RPMI8226 (cell line): ENCODE measurements at places on chromosomes 16 and 17.

DNA sequence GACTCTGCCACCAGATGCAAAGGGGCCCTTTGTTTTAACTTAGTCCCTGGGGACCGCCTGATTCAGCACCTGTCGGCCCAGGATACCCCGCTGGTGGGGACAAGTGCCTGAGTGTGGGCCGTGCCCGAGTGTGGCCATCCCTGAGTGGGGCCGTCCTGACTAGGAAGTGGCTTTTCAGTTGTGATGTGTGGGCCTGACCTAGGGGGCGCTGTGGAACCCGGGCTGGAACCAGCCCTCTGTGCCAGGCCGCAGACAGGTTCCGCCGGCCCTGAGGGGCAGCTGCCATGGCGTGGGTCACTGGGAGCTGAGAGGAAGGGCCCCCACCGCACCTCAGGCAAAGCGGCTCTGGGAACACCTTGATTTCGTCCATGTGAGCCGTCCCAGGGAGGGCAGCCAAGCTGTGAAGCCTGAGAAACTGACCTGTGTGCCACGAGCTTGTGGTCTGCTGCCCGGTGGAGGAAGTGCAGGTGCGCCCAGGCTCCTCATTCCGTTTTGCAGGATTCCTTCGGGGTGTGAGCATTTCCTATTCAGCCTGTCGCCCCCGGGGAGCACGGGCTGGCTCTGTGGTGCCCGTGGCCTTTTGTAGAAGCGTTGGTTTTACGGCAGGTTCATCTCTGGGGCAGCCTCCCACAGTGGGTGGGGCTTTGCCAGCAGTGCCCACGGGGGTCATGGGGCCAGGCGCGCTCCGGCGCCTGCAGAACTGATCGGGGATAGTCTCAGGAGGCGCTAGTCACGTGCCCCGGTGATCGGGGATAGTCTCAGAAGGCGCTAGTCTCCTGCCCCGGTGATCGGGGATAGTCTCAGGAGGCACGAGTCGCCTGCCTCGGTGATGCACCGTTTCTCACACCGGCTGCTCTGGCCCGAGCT, 5.3 kb downstream of the RPL13 start:
- DNase-seq, result peak; percentile 66

DNA sequence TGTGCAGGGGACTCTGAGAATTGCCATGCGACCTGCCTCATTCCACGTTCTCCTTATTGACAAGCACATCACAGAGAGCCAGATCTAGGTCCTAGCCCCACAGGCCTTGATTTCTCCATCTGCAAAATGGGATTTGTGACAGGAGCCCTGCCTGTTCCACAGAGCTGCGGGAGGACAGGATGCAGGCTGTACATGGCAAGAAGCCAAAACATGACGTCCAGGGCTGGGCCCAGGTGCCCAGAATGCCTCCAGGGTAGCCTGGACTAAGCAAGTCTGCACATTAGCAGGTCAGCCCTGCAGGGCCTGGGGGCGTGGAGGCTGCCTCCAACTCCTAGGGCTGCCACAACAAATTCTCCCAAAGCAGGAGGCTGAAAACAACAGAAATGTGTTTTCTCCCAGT, 235.7 kb upstream of the SDK2 start:
- no peak for DNase-seq

- DNase-seq, result no peak
Observed at GRCh38 chr16:56967733-56968132, 6.0 kb downstream of the CETP start.

DNA sequence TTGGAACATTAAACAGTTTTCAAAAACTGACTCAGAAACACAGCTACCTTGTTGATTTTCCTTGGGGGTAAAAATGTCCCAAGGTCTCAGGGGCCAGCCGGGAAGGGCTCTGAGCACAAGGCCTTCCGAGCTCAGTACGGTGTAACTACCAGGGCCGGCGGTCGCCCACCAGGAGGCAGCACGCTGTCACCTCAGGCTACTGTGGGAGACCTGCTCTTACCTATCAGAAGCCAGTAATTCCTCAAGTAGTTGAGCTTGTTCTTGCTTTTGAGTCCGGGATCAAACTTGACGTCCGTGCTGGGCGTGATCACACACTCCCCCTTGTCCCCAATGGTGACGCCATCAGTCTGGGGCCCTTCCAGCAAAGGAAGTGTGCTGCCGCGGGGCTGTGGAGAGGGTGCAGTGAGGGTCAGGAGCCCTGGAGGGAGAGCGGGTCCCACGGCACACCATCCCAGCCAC, 43.4 kb upstream of the ICAM2 start:
- DNase-seq, result no peak

GRCh38 chr16:68936736-68937631, 93.7 kb downstream of the TANGO6 start:
- peak; percentile 26 for DNase-seq

DNA sequence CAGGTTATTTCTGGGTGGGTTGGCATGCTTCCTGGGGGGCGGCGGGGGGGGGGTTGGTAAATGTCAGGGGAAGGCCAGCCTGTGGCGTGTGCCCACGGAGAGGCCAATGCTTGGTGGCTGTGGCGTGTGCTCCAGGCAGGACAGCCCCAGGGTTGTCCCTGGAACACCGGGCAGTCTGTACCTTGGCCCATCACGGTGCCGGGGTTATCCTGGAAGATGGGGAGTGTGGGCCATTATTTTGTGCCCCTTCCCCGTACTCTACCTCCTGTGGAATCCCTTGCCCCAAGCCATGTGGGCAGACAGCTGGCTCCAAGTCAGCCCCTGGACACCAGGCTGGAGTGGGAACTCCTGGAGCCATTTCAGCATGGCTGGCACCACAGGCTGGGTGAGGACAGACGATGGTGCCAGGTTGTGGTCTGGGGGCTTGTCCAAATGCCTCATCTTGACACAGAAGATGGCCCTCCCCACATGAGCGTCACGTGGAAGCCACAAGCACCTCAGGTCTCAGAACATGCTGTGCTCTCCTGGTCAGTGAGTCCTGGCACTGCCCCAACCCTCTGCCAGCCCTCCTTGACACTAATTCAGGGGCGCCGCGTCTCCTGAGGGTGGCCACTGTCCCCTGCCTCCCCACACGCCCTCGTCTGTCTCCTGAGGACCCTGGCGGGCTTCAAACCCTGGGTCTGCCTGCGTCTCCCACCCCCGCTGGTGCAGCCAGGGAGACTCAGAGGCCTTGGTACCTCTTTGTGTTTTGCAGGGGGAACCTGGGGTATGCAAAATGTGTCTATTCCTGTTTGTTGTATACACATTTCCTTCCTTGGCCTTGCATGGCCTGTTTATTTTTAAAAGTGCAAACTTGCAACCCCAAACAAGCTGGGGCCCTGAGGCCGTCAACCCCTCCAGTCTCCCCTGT, 4.3 kb downstream of the SLC16A3 start:
- no peak for DNase-seq

DNA sequence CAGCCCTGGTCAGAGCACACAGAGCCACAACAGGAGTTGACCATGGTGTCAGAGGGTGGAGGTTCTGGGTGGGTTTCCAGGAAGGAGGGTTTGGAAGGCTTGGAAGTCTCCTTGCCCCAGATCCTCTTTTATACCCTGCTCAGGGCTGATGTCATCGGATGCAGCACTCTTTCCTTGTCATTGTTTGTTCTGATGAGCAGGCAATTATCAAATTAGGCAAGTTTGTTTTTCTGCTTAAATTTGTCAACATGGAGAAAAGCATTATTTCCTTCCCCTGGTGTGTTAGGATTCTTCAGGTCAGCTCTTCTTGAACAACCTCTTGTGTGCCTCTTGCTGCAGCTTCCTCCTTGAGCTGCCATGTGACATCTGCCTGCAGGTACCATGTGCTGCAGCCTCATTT, at the start of gene KRTAP4-4:
Gene KRTAP4-4, minus strand, starts transcription at position 101 of the 400 bp plus-strand sequence. Its CDS starts 57 bp downstream, at position 44.
- DNase-seq, result peak; percentile 14

DNA sequence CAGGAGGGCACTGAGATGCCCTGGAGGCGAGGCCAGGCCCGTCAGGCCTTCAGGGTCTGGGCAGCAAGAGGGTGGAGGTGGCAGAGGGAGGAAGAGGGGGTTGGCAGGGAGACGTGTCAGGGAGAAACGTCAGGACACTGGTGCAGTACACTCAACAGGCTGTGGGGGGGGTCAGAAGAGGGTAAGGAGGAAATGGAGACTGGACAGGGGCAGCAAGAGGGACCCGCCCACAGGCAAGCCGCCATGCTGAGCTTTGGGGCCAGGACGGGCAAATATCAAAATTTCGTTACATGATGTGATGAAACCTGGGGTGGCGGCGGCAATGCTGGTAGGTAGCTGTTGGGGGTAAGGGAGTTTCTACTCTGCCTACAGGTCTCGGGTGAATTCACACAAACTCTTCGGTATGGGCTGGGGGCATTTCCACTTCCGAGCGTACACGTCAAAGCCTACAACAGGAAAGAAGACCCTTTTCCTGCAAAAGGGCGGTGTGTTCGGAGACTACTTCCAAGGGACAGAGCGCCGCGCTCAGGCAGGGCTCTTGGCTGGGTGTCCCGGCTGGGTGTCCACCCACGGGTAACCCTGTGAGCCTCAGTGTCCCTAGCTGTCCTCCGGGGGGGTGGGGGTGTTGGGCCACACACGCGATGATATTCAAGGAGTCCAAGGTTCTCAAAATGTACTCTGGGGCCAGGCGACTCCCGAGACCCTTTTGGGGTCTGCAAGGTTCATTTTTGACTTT, 43.3 kb upstream of the ATP2A3 start:
- DNase-seq, result no peak

GRCh38 chr16:22123146-22123545, 30.8 kb downstream of the VWA3A start:
- DNase-seq, result peak; percentile 33

GRCh38 chr16:78961464-78961863, 639.1 kb downstream of the MAF start:
- peak; percentile 40 for DNase-seq

- DNase-seq, result peak; percentile 74
Observed at GRCh38 chr16:2428051-2428783, 1.0 kb upstream of the CCNF start.

DNA sequence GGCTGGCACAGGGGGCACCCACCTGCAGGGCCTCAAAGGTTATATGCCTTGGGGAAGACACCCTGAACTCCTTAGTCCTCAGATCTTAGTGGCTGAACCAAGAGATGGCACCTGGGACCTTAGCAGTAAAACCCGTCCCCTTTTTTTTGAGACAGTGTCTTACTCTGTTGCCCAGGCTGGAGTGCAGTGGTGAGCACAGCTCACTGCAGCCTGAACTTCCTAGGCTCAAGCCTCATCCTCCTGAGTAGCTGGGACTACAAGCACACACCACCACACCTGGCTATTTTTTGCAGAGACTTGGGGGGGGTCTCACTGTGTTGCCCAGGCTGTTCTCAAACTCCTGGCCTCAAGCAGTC, 237.2 kb downstream of the MRTFB start:
- DNase-seq, result no peak

DNA sequence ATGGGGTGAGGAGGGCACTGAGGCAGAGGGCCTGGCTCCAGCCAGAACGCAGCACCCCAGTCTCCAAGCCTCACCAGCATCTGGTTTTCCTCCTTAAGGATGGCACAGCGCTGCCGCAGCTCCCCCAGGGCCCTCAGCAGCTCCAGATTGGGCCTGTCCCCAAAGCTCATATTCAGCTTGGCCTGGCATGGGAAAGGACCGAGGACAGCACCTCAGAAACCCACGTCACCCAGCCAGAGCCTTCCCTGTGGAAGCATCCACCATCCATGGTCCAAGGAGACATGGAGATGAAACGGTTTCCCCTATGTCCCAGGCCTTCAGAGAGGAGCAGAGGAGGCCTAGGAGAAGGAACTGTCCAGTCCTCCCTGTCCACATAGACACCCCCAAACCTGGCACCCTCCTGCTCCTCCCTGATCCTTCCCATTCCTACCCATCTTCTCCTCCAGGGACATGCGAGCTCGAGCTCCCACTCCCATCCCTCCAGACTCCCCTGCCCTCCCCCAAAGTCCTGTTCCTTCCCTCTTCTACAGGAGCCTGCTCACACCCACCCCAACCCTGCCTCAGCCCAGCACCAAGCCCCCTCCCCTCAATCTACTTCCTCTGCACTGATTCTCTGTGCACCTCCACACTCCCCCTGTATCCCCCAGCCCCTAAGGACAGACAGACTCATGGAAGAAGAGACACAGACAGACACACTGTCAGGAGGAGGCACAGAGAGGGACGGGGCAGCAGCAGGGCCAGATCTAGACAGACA, 1.8 kb downstream of the TSPOAP1 start:
- DNase-seq, result no peak

GRCh38 chr16:10937068-10937859, 5.0 kb downstream of the DEXI start:
- DNase-seq, result no peak

DNA sequence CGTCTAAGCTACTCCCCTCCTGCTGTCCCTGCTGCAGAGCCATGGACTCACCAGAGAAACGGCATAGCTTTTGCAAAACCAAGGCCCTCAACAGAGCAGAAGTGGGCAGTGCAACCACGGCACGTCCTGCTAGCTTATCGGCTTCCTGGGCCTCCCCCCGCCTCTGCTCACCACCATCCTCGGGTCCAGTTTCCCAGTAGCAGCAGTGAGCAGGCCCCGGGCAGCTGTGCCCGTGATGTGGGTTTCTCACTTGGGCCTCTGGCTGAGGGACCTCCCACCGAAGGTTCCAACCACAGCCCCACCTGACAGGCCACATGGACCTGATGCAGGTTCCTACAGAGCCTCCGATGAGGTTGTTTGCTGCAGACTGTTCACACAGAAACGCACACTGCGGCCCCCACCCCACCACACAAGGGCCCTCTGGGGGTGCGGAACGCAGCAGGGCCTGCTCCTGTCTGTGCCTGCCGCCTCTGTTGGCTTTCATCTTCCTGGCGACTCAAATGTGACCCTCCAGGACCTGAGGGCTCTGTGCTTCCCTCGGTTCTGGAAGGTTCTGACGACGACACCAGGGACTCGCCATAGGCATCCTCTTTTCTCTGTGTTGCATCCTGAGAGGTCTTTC, 24.8 kb downstream of the PDIA2 start:
- peak; percentile 60 for DNase-seq

- peak; percentile 62 for DNase-seq
Observed at GRCh38 chr17:2050300-2051060, 4.4 kb upstream of the HIC1 start.

- DNase-seq, result no peak
Observed at GRCh38 chr17:979212-979538, 401 bp downstream of the NXN start.

GRCh38 chr17:69300222-69300621, 26.7 kb downstream of the ABCA5 start:
- no peak for DNase-seq

DNA sequence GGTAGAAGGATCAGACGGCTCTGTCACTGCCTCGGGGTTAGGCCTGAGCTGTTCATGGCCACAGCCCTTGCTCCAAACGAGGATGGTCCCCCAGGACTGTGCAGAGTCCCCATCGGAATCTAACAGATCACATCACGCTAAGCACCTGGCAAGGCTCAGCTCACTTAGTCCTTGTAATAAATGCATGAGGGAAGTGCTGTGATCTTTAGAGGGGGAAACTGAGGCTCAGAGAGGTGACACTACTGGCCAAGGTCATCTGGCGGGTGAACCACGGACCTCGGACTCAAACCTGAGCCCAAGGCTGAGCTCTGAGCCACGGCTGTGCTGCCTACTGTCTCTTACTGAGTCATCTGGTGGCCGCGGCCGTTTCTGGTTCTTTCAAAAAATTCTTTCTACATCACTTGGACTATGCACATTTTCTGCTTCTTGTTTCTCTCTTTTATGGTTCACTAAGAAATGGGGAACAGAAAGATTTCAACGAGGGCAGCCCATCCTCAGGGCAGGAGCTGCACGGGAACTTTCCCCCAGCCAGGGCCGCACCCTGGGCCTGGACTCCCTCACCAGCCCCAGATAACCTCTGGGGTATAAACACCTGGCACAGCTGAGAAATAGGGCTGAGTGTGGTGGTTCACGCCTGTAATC, 55.6 kb downstream of the COTL1 start:
- DNase-seq, result no peak
